AG09309 (cell line): ENCODE measurements at places on chromosomes 7 and 10.

GRCh38 chr10:122050311-122050710 is 61.3 kb downstream of the TACC2 start:
- DNase-seq, result no peak

- DNase-seq, result no peak
Measured at GRCh38 chr7:25574828-25575227, 346.5 kb upstream of the NPVF start.

- DNase-seq, result no peak
Measured at GRCh38 chr10:30041196-30042105, 17.9 kb downstream of the JCAD start.

DNA sequence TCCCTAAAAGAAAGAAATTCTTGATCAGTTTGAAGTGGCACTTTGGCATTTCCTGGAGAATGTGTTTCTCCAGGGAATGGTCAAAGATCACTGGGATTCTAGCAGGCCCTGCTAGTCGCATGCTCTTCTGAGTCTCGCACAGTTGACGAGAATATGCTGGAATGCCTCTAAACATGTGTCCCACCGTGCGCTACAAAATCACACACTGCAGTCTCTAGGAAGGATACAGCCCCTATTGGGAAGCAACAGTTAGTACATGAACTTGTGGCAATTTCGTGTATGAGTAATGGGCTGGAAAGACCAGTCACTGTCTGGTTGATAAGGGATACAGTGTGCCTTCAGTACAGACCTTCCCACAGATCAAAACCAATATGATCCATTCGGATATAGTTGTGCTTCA is 257.9 kb downstream of the PRPF18 start:
- no peak for DNase-seq

- no peak for DNase-seq
Measured at GRCh38 chr10:100996678-100997359, 2.8 kb upstream of the LZTS2 start.

DNA sequence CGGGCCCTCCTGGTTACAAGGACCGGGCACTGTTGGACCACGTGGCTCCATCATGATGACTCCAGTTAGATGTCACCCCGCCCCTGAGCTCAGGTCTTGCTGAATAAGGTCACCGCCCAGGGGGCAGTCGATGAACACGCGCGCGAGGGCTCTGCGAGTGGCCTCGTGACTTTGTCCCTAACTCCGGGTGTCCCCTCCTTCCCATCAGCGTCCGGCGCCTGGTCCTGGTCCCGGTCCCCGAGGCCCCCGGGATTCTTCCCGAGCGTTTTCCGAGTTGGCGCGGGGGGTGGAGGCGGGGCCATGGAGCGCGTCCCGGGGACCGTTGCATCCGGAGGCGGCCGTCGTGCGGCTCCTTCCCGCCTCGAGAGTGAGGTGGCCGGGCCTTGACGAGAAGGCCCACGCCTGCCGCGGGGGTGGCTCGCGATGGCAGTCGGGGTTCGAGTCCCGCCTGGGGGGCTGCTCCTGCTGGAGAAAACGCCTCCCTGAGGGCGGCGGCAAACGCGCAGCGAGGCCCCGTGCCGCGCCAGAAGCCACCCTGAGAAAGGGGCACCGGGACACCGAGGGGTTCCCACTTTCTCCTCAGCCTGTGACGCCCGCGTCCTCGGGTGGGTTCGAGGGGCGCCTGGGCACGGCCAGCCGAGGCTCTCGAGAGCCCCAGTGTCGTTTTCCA is 569 bp upstream of the NPTX2 start:
- DNase-seq, result no peak

DNA sequence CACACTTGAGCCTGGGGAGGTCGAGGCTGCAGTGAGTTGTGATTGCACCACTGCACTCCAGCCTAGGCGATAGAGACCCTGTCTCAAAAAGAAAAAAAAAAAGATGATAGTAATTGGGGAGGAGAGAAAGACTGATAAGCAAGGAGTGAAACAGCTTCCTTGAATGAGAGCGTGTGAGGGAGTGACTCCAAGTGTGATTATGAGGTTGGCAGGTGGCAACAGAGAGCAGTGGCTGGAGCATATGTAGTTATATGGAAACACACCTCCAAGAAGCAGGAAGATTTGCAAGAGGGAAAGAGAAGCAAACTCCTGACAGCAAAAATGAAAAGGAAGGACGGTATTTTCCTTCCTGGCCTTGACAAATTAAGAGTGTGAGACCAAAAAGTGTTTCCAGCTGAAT is 50.4 kb downstream of the VKORC1L1 start:
- no peak for DNase-seq

- DNase-seq, result no peak
Measured at GRCh38 chr7:35617041-35617440, 77.9 kb downstream of the HERPUD2 start.

DNA sequence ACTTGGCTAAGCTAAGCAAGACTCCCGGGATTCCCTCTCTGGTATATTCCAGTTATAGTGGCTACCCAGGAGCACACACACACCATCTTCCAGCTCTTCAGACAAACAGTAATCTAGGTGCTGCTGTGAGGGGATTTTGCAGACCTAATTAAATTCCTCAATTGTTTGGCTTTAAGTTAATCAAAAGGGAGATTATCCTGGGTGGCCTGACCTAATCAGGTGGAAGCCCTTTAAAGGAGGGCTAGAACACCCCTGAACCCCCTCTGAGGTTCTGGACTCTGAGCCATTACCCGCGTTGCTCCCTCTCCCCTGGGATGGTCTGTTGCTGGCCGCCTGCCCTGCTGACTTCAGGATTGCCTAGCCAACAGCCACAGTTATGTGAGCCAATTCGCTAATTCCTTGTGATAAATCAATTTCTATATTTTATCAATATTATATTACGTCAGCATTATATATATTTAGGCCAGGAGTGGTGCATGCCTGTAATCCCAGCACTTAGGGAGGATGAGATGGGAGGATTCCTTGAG is 6.4 kb downstream of the SFXN2 start:
- no peak for DNase-seq

DNA sequence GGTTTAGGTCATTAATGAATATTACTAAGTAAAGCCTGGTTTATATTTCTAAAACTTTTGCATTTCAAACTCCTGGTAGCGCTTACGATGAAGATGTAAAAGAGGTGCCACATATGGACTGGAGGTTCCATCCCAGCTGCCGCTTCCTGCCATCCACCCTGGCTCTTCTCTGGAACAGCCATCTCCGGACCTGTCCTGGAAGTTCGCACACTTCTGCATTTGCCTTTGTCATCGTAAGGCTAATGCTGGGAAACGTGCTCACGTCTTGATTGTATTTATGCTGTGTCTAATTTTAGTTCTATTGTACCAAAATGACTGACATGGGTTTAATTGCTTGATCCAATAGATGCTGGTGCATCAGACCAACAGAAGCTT is 103.1 kb downstream of the HIPK2 start:
- DNase-seq, result no peak

- DNase-seq, result no peak
Measured at GRCh38 chr7:152137476-152138025, 112.1 kb downstream of the GALNT11 start.

GRCh38 chr10:24215196-24215595 is 6.3 kb downstream of the KIAA1217 start:
- no peak for DNase-seq

- DNase-seq, result no peak
Measured at GRCh38 chr7:46619723-46620310, 698.7 kb upstream of the IGFBP3 start.

GRCh38 chr10:68837626-68838322 is 10.4 kb downstream of the STOX1 start:
- no peak for DNase-seq

GRCh38 chr10:91474009-91474408 is 63.9 kb downstream of the HECTD2 start:
- DNase-seq, result no peak

GRCh38 chr10:1416456-1417037 is 320.8 kb downstream of the ADARB2 start:
- DNase-seq, result no peak

DNA sequence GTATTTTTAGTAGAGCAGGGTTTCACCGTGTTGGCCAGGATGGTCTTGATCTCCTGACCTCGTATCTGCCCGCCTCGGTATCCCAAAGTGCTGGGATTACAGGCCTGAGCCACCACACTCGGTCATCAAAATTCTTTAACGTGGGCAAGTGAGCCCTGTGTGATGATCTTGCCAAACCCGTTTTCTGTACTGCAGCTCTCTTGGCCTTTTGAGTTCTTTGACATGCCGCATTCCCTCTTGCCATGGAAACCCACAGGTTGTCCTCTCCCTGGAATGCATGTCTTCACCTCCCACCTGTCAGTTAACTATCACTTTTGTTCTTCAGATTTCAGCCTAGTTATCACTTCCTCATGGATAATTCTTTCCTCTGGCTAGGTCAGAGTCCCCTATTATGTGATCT is 5.0 kb downstream of the NUP205 start:
- no peak for DNase-seq

DNA sequence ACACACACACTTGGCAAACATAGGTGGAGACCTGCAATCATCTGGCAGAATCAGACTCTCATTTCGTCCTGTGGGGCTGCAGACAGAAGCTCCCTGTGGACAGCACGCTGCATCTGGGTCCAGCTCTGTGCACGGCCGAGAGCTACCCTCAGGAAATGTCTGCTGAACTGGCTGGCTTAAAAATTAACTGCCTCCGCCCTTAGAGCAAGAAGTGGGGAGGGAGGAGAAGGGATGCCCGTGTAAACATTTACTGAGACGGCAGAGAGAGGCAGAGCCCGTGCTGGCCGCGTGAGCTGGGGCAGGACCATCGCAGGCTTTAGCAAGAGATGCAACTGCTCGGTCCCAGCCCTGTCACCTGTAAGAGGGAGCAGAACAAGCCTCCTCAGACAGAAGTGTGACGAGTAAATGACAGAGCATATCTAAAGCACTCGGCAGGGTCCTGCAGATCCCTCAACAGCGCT is 81.8 kb downstream of the TNS3 start:
- DNase-seq, result no peak

GRCh38 chr7:82419200-82419599 is 24.4 kb downstream of the CACNA2D1 start:
- no peak for DNase-seq
